Lower leg skin (tissue), 4 donors: ENCODE measurements at places on chromosomes 12 and 14.

- DNase-seq: no peak
Observed at GRCh38 chr14:48725051-48725734, 861.0 kb downstream of the RPS29 start.

GRCh38 chr12:51953864-51954263 is 2.4 kb downstream of the ACVR1B start:
- DNase-seq: peak; percentile 20

GRCh38 chr12:9405886-9406563 is 197.8 kb upstream of the PZP start:
- DNase-seq: no peak

DNA sequence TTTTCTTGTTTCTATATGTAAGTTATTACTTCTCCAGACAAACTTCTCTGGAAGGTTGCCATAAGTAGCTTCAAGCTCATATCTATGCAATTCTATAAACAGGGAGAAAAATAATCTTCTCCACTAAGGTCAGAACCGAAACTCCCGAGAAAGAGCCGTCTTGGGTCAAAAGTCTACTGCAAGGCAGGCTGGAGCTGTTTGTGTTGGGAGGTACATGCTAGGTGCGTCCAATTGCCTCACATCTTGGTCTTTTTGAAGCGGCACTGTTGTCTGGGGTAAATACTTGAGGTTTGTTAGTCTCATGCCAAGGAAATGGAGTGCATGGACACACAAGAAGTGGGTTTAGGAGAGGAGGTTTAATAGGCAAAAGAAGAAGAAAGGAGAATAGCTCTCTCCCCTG is 674.7 kb upstream of the TMEM132C start:
- no peak for DNase-seq

DNA sequence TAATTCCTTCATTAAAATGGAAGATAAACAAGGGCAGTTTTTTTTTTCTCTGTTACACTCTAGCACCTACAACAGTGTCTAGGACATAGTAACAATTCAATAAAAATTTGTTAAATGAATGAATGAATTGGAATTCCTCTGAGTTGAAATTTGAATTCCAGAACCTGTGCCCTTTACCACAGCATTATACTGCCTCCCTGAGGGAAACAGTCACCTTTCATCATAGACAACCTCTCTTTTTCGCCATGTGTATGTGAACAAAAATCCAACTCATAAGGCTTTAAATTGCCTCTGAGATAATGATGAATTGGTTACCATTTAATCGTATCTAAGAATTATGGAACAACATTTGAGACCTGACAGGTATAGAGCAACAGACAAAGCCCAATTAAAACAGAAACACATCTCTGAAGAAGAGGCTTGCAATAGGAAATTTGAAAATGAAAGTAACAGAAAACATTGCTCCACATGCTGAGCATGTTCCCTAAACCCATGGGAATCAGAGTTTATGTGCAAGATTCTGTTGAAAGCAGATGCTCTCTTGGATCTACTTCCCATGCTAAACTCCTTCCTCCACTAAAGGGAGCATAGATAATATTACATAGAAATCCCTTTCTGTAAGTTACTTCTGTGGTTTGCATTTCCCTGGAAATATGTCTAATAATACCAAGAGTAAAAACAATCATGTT is 657.8 kb downstream of the GALC start:
- DNase-seq: no peak
